Fibroblast of skin of right biceps (primary cell): ENCODE measurements at places on chromosomes 3 and 15.

DNA sequence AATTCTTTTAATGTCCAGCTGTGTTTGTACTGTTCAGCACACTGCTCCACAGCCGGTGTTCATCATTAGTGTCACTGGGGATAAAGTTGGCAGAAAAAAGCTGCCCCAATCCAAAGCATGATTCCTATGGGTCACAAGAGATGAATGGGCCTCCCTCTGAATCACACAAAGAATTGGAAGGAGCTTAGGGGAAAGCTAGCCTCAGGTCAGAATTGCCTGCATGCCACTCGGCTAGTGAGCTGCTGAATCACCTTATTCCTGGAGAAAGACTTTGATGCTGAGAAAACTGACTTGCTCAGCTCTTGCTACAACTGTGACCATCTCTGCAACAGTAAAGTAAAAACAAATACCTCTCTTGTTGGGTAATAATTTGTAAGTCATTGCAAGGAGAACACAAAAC lies 3.5 kb downstream of the CCK start:
- peak; percentile 51 for DNase-seq

DNA sequence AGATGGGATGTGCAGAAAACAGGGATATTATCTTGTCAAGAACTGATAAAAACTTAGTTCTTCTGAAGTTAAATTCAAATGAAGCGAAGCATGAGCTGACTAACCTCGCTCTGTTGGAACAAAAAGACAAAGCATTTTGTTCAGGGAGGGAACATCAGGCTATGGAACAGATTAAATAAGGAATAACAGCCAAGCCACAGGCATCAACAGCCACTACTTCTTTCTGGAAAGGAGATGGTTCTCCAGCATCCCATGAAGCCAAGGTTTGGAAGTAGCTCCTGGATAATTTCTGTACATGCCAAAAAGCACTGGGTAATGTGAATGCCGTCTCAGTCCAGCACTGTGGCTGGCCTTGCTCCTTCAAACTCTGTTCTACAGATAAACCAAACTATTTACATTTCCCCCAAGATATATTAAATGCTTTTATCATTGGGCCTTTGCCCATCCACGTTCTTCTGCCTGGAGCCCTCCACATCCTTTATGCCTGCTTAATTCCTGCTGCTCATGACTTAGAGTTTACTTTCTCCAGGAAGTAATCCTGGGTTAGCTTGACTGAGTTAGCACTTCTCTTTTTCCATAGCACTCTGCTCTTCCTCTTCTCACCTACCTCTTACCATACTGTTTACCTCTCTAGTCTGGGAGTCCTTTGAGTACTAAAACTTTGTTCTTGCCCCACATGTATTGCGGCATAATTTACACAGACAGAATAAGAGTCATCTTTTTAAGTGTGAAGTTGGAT lies 232.0 kb downstream of the CLSTN2 start:
- DNase-seq, result peak; percentile 14

- DNase-seq, result no peak
These were observed 10.3 kb upstream of the HMCES start for GRCh38 chr3:129268396-129268795.

DNA sequence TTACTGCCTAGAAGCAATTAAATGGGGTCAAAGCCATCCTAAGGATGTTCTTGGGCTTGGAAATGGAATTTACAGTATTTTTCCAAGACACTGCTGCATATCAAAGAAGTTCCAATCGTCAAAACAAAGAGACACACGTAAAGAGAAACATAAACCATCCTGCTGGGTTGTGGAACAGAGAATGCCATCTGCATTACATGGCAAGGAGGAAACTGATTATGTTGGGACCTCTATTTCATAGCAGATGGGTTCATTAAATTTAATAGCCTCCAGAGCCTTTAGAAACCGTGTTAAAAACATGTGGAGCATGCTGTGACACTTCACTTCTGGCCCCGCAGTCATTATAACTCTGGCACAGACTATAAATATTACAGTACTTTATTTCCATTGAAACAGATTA lies 154.6 kb downstream of the LRTM1 start:
- DNase-seq, result no peak

DNA sequence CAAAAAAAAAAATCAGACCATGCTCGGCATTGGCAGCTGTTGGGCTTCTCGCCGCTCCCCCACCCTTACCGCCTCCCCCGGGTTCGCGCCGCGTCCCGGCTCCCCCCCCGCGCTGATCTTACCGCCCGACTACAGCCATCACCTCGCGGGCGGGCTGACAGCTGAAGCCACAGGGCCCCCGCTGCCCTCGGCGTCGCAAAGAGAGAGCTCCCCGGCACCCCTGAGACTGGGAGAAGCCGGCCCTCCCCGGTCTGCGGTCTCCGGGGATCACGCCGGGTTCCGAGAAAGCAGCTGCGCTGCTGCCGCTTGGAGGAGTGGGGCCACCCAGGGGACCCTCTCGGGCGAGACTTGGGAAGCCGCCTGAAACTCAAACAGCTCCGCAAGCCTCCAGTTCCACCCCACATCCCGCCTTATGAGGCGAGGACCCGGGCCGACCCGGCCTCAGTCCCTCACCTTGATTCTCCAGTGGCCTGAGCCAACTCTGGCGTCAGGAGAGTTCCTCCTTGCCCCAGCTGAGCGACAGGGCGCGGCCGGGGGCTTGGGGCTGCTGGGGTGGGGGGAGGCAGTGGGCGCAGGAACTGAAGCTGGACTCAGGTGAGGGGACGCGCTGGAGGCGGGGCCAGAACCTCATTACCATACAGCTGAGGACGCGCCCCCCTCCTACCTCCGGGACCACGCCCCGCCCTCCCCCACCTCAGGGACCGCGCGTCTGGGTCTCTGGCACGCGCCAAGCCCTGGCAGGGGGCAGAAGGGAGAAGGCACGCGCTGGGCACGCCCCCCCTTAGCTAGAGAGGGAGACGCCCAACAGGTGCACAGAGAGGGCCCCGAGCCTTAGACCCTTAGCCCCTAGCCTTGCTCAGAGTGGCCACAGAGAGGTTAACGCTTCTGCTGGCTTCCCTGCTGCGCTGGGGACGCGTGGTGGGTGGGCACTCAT lies 1.0 kb upstream of the DLL4 start:
- DNase-seq, result no peak

DNA sequence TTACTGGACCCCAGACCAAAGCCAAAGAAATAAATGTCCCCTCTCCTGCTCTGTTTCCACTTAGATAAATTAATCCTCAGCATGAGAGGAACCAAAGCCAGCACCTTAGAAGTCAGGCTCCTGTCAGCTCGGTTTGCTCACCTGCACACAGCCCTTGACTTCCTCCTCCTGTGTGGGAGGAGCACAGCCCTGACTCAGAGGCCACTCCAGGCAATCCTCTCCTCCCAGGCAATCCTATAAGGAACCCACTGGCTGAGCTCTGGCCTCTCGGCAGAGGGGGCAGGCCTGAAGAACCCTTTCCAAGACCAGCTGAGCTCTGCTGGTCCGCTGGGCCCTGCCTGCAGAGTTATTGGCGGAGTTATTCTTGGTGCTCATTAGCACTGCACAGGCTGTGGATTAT lies 30.8 kb downstream of the LIPC start:
- no peak for DNase-seq

DNA sequence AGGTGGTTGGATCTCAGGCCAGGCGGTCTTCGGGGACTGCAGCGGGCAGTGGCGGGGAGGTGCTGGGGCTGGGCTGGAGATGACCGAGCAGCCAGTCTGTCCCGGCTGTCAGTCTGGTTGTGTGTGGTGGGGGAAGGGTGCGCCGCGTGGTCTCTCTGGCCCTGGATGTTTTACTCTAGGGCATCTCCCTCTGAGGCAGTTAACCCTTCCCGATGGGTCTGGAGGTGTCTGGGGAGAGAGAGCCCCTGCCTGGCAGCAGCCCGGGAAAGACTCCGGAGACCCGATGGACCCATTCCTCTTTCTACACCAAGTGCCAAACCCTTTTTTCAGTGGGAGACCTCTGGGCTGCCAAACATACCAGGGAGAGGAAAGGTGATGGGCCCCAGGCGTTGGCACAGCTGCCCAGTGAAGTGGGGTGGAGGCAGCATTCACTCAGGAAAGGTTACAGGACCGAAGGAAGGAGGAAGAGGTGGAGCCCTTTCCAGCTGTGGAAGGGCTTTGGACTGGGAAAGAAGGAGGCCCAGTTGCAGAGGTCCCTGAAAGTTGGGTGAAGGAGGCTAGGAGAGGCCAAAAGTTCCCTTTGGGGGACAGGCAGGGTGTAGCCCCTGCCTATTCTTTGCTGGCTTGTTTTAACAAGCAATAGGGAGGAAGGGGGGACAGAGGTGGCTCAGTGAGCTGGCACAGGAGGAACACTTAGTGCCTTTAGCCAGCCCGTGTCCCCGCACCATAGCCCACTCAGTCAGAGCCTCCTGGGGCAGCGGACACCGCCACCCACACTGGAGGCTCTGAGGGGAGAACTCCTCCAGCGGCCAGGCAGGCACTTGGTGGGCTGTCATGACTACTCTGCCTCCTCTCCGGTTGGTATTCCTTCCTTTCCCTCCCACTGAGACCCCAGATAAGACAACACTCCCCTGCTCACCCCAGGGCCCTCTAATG lies 2.7 kb upstream of the BAHD1 start:
- no peak for DNase-seq

DNA sequence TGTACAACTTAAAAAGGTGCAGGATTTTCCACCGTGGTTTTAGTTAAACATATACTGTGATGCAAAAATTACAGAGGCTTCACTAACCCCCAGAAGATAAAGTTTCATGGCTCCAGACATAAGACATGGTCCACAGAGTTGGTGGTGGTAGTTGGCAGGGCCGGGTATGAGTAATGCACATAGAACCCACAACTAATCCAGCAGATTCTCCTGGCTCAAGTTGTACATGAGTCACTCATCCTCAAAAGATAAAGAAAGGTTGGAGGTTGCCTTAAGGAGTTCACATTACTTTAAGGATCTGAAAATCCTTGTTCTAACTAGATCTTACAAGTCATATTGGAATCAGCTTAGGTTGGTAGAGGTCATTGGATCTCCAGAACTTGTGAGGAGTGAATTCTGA lies 98.3 kb upstream of the ZBTB20 start:
- DNase-seq, result peak; percentile 96

DNA sequence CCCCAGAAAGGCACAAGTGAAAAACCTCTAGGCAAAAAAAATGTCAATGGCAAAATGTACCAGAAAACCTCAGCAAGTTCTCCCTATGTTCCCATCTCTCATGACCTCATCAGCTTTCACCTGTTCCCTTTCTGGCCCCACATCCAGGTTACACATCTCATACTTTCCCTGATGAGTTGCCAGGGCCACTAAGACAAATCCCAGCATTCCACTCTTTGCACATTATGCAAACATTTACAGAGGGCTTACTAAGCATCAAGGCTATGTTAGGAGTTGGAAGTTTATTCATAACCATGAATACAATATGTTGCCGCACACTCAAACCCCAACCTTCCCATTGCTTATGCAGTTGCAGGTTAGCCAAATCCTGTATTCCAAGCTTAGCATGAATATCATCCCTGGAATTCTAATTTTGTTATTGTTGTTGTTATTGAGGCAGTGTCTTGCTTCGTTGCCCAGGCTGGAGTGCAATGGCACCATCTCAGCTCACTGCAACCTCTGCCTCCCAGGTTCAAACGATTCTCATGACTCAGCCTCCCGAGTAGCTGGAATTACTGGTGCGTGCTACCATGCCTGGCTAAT lies 129.3 kb upstream of the UBE2E2 start:
- DNase-seq, result no peak

GRCh38 chr15:98420837-98421236 lies 227.5 kb upstream of the IGF1R start:
- DNase-seq, result no peak

DNA sequence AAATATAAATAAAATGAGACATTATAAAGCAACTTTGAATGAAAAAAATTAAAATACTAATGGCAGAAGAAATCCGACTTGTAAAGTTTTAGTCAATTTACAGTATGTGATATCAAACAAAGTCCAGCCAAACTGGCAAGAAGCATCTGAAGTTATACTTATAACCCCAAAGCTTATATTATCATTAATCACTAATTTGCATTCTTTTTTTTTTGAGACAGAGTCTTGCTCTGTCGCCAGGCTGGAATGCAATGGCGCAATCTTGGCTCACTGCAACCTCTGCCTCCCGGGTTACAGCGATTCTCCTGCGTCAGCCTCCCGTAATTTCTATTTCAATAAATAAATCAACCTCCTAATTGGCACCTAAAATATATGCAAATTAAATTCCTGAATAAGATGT lies 80.1 kb downstream of the AQR start:
- peak; percentile 43 for DNase-seq

DNA sequence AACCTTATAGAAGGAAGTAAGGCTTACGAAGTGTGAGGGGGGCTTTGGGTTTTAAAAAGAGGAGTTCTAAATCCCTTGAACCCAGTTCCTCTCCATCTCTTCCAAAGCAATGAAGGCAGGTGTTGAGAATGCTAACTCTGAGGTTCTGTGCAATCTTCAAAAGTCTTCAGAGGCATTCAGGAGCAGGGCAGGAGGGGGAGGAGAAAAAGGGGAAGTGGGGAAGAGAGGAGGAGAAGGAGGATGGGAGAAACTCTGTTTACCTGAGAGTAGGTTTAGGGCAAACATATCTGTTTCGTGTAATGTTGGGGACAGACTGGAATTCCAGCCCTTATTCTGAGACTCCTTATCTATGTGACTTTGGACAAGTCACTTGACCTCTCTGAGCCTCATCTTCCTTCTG lies 36.9 kb downstream of the FAM3D start:
- DNase-seq, result no peak

DNA sequence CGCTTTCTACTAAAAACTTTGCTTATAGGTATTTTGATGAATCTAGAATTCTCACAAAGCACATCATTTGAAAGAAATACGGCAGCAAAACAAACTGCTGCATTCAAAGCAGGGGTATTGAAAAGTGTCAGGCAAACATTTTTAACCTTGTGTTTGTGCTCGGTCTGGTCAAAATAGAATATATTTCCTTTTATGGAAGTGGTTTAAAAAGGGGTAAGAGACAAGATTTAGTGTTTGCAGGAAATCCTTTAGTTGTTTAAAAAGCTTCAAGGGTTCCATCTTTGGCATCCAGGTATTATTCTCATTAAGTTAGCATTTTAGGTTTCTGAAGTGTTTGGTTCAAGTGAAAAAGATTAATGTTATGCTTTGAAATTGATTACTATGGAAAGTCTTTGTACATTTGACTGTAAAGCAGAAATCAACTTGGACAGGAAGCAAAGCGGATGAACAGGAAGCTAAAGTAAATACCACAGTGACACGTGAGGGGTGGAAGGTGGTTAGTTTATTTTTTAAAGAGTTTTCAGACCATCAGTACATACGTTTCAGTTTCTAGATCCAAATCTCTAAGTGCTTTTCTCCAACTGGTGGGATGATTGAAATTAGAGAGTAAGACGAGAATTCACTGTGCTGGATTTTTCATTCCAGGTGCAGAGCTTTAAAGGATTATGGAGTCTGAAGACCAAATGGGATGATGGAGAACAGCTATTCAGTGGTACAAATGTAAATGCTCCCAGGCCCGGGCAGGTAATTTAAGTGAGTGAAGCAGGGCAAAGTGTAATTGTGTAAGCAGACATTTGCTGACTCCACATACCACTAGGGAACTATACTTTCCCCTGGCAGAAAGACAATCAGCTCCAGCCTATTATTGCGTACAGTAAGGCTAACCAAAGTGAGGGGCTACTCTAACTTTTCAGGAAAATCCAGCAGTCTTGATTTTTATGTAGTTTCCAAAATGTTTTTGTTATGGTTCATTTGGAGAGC lies 341.8 kb upstream of the TBL1XR1 start:
- no peak for DNase-seq
